Right lung (tissue), 10 donors: ENCODE measurements at places on chromosomes 11 and 22. TPM values are rescaled to one million over a fixed set of nuclear protein-coding genes. Genes with fewer than 3 reads are reported as not detected.

Gene CRYBB3
- polyA plus RNA-seq: 0.40 TPM

- no peak for DNase-seq
These were observed 47.6 kb downstream of the AP2A2 start for GRCh38 chr11:973237-973636.

GRCh38 chr11:72812604-72812966, 1.6 kb upstream of the ATG16L2 start:
- no peak for DNase-seq

DNA sequence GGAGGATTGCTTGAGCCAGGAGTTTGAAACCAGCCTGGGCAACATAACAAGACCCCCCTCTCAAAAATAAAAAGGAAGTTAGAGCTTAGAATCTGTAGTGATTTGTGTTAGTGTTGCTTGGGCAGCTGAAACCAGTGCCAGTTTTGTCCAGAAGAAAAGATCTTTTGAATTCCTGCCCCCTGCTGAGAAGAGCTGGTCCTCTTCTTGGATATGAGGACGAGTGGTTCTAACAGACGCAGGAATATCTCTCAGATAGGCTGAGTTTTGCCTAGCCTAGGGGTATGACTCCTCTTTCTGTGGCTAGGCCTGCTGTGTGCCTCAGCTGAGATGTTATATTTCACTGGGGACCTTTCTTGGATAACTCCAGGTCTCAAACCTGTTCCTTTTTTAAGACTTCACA, 102.8 kb downstream of the STIM1 start:
- no peak for DNase-seq

- DNase-seq: no peak
These were observed 296.1 kb downstream of the RAB38 start for GRCh38 chr11:87879118-87879517.

DNA sequence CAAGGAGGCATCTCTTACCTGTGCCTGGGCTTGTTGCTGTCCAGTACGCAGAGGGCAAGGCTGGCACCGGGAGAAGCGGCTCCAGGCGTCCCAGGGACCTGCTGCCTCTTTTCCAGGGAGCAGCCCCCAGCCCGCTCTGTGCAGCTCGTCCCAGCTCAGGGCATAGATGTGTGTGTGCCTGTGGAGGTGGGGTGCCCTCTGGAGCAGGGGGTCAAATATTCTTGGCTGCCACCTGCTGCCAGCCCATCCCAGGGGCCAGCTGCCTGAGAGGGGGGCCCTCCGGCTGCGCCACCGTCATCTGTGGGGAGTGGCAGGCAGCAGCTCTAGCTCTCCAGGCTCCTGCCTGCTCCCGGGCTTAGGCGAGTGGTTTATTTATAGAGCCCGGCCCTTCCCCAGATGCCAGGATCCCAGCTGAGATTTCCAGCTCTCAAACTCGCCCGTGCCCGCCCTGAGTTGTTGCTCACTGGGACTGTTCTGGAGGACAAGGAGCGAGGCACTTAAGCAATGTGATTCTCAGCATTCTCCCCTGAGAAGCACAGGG, 87.5 kb downstream of the RTL6 start:
- no peak for DNase-seq

Gene HORMAD2
- 0.54 TPM for polyA plus RNA-seq

DNA sequence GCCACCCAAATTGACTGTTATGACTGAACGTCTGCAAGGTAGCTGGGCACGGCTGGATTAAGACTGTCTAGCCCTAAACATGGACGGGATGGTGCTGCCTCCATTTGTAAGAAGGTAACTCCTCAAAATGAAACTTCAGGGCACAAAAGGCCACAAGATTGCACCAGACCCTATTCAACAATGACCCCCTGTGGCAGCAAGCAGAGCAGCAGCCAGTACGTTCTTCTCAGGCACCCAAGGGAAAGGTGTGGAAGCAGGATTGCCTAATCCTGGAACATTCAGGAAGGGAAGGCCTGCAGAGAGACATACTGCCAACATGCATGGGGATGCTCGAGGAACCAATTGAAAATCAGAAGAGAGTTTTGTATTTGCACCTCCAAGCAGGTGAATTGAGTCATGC, 4.5 kb upstream of the TBX10 start:
- no peak for DNase-seq

DNA sequence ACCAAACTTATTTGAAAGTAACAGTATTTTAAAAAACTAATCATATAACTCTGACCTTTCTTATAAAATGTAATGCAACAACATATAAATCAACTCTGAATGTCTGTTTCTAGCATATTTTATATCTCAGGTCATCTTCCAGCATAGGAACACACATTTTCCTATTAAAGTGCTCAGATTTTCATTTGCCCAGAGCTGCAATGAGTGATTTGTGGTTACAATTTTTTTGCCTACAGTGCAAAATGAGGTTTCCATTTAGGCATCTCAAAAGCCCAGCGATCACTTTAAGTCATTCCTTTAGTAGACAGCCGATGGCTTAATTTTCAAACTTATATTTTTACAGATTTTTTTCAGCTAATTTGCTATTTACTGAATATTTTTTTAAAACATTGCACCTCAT, 1.0 kb downstream of the LYVE1 start:
- DNase-seq: no peak

Gene SLC5A4
- 0.53 TPM for polyA plus RNA-seq

- peak; percentile 79 for DNase-seq
These were observed 34.4 kb upstream of the SUSD2 start for GRCh38 chr22:24146791-24147353.

Gene APOA4
- polyA plus RNA-seq: not detected

DNA sequence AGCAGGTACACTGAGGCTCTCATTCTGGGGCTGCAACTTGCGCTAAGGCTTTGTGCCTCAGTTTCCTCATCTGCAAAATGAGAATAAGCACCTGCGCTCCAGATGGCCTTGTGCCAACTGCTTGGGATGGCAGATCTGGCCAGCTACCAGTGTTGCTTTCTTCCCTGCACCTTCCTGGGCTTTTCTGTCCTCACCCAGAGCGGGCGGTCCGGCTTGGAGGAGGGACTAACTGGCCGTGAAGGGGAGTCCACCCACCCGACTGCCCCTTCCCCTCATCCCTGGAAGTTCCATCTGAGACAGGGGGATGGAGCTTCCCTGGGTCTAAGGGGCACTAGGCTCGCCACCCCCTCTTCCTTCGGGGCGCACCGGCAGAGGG, 3.5 kb downstream of the SLC16A8 start:
- DNase-seq: no peak

- peak; percentile 51 for DNase-seq
These were observed 14.9 kb downstream of the SLC25A18 start for GRCh38 chr22:17578136-17578754.

GRCh38 chr11:18699848-18700261, 1.3 kb downstream of the TMEM86A start:
- no peak for DNase-seq

DNA sequence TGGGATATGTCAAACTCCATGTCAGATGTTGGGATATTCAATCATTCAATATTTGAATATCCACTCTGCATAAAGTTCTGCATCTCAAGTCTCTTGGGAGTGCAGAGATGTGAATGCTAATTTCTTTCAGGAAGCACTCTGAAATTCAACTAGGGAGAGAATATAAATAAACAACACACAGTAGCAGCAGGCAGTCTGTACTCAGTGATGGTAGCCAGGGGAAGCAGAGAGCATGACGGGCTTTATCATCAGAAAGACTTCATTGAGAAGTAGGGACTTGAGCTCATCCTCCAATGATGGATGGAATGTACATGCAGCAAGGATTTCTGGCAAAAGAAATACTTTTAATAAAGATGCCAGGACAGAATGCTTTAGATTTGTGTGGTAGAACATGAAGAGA, 9.8 kb upstream of the TEAD1 start:
- DNase-seq: no peak

- DNase-seq: no peak
These were observed 655.6 kb upstream of the CNTN5 start for GRCh38 chr11:98365190-98365589.

Gene ACRV1
- polyA plus RNA-seq: 0.78 TPM

GRCh38 chr11:134541355-134541754, 129.3 kb upstream of the B3GAT1 start:
- no peak for DNase-seq

Gene TIMP3
- polyA plus RNA-seq: 141 TPM

- DNase-seq: no peak
These were observed 13.1 kb upstream of the ACCSL start for GRCh38 chr11:44034639-44035038.

Gene SLC22A25
- polyA plus RNA-seq: 0.16 TPM

- DNase-seq: no peak
These were observed 44.5 kb downstream of the ME3 start for GRCh38 chr11:86627776-86628455.

Gene DEPDC7
- polyA plus RNA-seq: 23.0 TPM

- no peak for DNase-seq
These were observed 2.0 kb upstream of the KMT5B start for GRCh38 chr11:68215087-68215445.

Gene GATD1
- 59.6 TPM for polyA plus RNA-seq

GRCh38 chr22:17098379-17098819, 13.6 kb downstream of the IL17RA start:
- DNase-seq: no peak

GRCh38 chr22:44719586-44720368, 17.8 kb downstream of the PRR5 start:
- no peak for DNase-seq

DNA sequence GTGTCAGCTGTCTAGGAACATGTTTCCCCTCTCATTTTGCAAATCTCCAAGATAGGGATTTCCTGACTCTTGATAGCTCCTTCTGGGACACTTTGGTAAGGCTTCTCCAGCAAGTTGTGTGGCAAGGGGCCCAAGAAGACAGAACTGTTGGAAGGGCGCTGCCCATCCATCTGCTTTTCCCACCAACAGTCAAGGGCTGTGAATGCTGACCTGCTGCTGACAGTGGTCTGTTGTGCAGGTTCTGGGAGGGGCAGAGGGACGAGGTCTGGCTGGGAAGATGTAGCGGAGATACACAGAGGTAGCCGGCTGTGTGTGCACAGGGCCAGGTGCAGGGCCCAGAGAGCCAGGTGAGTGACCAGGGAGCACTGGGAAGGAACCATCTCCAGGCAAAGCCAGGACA, 12.2 kb downstream of the BCR start:
- no peak for DNase-seq

DNA sequence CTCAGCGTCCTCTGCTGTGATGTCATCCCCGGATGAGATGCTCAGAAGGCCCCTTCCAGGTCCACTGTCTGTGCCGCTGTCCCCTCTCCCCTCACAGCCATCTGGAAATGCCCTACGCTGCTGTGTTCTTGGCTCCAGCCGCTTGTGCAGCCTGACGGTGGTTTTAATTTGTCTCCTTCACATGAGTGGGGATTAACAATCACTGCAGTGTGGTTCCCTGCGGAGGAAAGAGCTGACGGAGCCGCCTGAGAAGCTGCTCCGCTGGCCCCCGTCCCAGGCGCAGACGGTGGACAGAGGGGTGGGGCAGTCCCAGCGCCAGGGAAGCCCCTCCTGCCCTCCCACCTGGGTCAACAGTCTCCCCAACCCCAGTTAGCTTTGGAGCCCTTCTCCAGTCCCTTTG, 67.5 kb upstream of the PHF21B start:
- DNase-seq: no peak

Gene MED15
- 53.0 TPM for polyA plus RNA-seq
